ENCODE measurements at places on chromosomes 6 and 20.

DNA sequence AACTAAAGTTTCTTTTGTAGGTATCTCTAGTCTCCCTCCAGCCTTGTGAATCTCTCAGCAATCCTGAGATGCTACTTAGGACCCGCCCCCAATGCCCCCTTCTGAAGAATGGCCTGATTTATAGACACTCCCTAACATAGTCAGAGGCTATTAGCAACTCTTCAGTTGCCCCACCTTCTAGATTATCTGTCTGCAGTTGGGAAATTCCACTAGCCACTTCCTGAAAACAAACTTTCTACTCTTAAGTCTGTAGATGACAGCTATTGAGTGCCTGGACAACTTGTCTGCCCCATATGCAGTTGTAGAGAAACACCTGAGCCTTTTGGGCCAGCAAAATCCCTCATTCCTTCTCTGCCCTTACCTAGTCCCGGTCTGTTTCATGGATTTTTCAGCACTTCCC lies 188.2 kb upstream of the PREP start:
- no peak for DNase-seq

- DNase-seq: no peak
Observed at GRCh38 chr6:126337323-126337722, 2.6 kb upstream of the CENPW start.

DNA sequence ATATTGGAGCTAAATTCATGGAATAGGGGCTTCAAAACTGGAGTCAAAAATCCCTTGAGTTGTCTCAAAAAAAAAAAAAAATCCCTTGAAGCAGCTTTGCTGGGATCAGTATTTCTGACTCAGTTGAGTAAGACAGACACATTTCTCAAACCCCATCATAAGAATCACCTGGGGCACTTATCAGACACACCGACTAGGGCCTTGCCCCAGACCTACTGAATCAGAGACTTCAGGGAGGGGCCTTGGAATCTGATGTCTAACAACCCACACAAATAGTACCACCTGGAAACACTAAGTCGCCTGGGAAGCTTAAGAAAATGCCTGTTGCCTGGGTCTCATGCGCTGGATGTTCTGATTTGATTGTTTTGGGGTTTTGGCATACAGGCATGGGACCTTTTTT lies 44.9 kb upstream of the RNF144B start:
- DNase-seq: no peak

DNA sequence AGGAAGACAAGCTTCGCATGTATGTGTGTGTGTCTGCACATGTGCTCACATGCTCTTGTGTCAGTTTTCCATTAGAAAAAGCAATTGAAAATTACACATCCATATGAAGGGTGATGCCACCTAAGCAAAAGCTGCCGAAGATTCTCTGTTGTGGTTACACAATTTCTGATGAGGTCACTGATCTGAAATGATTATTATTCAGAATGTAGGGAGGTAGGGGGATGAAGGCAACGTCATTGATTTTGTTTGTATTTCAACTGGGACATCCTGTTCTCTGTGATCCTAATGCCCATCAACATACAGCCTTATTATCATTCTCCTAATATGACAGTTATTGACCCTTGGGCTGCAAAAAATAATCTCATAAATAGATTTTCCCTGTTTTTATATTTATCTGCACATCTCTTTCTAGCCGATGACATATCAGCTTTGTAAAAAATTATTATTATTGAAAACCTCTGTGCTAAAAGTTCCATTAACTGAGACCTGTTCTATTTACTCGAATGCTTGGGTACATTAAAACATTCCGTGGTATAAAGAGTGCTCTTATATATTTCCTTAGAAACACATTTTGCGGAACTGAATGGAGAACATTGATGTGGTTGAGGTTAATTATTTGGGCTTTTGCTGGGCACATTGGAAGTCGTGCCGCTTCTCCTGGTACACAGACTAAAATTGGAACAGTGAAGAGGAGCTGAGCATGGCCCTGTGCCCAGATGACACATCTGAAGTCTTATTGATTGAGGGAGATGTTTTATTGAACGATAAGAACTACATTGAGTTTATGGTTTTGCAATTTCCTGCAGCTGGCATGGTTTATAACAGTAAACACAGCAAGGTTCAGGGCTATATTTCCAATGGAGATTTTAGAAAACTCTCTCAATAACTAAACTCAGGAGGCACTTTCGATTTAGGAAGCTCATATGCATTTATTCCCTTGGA lies 51.3 kb downstream of the ZNF831 start:
- no peak for DNase-seq

- DNase-seq: no peak
Observed at GRCh38 chr20:48329676-48330664, 497.8 kb downstream of the PREX1 start.

- DNase-seq: no peak
Observed at GRCh38 chr6:24545691-24546090, 50.9 kb downstream of the ALDH5A1 start.

- no peak for DNase-seq
Observed at GRCh38 chr20:23059001-23059400, 9.5 kb upstream of the THBD start.

DNA sequence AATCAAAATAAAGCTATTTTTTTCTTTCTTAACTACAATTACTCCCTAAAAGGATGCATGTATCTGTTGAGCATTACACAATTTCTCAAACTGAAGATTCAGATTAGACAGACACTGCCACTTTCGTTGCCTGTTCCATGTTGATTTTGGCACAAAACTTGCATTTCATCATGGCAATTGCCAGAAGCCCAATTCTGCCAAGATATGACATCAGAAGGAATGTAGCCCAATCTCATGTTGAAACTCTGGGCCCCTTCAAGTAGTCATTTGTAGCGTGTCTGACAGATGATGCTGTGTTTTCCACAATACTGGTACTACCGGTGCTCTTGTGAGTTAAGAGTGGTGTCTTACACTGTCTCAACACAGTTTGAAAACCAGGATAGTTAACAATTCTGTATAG lies 705.4 kb downstream of the PTPRT start:
- DNase-seq: no peak

- no peak for DNase-seq
Observed at GRCh38 chr6:3591970-3592369, 135.1 kb upstream of the SLC22A23 start.

GRCh38 chr20:36836591-36837269 lies 39.2 kb upstream of the TLDC2 start:
- no peak for DNase-seq

DNA sequence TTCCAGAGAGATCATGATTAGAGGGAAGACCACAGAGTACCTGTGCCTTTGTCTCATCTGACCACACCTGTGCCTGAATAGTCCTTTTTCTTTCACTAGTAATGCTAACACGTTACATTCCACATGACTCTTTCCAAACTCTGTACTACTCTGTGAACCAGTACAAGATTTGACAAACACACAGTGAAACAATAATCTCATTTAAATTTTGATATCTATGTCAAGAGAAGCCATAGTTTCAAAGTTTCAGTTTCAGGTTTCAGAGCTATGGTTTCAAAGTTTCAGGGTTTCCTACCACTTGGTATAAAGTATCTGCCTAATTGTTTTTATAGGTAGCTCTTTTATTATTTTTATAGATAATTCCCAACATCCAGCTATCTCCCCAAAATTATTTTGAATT lies 62.0 kb upstream of the PHACTR2 start:
- DNase-seq: no peak

DNA sequence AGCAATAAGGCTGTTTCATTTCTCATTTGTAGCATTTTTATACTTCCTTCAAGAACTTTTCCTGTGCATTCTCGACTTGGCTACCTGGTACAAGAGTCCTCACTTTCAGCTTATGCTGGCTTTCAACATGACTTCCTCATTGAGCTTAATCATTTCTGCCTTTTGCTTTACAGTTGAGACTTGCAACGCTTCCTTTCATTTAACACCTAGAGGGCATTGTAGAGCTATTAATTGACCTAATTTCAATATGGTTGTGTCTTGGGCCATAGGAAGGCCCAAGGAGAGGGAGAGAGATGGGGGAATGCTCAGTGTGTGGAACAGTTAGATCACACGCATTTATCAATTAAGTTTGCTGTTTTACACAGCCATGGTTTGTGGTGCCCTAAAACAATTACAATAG lies 37.2 kb downstream of the SLC22A2 start:
- no peak for DNase-seq

- no peak for DNase-seq
Observed at GRCh38 chr20:40532103-40532502, 156.9 kb downstream of the MAFB start.

- DNase-seq: no peak
Observed at GRCh38 chr6:118558464-118559217, 10.5 kb downstream of the PLN start.

GRCh38 chr6:79833964-79834284 lies 113.4 kb downstream of the ELOVL4 start:
- no peak for DNase-seq

GRCh38 chr6:110951008-110951407 lies 7.5 kb upstream of the GTF3C6 start:
- DNase-seq: no peak

DNA sequence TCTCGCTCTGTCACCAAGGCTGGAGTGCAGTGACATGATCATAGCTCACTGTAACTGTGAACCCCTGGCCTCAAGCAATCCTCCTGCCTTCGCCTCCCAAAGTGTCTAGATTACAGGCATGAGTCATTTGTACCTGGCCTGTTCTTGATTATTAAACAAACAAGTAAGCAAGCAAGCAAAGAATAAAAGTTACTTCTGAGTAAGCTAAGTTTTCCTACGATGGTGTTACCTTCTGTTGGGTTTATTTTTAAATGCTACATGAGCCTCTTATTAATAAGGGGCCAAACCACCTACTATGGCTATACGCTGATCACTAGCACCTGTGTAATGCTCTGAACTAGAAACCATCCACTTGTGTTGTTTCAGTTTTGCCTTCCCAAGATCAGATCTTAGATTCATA lies 50.8 kb downstream of the IL22RA2 start:
- DNase-seq: no peak

GRCh38 chr20:8076306-8077136 lies 55.5 kb upstream of the PLCB1 start:
- no peak for DNase-seq

DNA sequence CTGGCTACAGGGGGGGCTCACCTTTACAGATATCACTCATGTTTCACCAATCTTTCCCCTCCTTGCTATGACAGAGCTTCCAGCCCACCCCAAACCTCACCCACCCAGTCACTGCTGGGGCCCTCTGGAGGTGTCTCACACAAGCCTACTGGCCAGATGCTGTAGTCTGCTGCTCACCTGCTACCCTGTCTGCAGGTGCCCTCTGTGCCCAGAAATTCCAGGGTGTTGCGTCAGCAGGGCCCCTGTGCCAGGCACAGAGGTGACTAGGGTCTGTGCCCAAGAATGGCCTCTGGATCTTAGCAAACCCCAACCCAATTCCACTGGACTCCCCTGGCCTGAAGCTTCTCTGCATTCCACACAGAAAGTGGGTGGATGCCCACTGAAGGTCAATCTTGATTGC lies 21.4 kb downstream of the UNC5CL start:
- no peak for DNase-seq

- no peak for DNase-seq
Observed at GRCh38 chr6:51077821-51078518, 259.3 kb downstream of the TFAP2B start.

GRCh38 chr20:38617011-38617829 lies 15.6 kb downstream of the ARHGAP40 start:
- no peak for DNase-seq

DNA sequence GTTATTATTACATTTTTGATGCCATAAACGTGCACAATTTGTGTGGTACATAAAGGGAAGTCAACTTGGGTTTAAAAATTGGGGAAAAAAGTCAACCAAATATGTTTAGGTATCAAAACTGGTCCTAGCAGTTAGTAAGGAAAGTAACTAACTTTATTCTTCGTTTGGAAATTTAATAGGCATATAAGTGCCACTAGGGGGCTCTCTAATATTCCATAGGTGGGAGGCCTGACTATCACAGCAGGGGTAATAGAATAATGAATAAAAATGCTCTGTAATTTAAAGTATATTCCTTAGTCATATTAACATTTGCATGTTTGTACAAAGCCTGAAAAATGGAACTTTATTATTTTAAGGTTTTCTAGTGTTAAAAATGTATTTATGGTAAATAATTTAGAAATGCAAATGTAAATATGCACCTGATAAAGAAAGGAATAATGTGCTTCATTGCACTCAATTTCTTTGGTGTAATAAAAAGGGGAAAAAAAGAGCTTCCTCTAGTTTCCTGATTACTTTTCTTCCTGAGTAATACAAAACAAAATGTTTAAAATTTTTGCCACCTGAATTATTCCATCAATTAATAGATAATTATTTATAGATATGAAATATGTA lies 125.7 kb upstream of the HDAC2 start:
- peak; percentile 69 for DNase-seq

DNA sequence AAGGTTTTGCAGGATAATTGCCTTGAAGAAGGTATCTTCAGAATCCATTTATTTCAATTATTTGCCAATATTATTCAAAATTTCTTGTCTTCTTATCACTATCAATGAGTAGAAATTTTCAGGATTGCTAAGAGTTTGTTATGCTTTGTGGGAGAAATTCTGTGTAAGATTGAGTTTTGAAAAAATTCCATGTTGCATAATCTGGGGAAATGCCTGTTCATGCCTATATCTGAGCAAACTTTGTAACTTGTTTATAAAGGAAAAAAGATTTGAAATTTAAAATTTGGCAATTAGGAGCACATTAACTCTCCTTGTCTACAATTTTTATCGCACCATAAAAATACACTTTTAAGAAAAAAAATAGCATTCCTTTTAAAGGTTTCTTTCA lies 39.8 kb upstream of the EDN1 start:
- DNase-seq: no peak

DNA sequence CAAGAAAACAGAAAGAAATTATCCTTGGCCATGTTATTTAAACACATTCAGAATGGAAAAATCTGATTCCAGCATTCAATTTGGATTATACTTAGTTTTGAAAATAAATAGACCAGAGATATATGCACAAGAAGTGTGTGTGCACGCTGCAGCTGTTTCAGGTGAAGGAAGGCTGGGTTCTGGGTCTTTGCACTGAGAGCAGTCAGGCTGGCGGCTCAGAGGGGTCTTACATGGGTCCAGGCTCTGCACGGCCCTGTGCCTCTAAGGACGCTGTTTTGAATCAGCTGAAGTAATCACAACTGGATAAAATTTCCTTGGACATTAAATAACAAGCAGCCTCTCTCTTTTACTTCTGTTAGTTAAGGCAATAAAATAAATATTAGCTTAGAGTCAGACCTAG lies 31.8 kb downstream of the GCLC start:
- no peak for DNase-seq

DNA sequence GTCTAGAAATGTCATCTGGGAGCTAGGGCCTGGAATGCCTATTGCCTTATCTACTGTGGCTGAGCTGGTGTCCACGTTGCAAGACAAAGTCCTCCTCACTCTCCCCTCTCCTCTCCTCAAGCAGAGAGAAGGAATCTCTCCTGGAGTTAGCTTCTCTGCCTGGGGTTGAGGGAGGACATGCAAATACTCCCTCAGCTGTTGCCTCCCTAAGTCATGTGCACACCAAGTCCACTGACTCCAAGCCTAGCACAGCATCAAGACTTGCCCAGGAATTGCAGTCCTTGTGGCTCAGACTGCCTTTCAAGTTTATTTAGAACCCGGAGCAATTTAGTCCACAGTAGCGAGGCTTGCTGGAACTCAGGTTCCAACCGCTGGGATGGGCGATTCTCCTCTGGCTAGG lies 38.0 kb upstream of the SCP2D1 start:
- no peak for DNase-seq

Measured in amniotic stem cell (primary cell).